Effector memory CD4-positive, alpha-beta T cell (primary cell): ENCODE measurements at places on chromosomes 5 and 9.

- no peak for DNase-seq
Observed at GRCh38 chr9:137070906-137071275, 534 bp upstream of the SAPCD2 start.

DNA sequence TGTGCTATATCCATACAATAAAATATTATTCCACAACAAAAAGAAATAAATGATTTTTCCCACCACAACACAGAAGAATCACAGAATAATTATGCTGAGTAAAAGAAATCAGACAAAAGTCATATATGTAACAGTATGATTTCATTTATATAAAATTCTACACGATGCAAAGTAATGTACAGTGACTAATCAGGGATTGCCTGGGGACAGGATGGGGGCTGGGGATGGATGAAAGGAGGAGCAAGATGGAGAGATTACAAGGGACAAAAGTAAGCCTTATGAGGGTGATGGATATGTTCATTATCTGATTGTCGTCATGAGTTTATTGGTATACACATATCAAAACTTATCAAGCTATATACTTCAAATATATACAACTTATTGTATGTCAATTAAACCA is 154.0 kb downstream of the FBN2 start:
- DNase-seq: no peak

DNA sequence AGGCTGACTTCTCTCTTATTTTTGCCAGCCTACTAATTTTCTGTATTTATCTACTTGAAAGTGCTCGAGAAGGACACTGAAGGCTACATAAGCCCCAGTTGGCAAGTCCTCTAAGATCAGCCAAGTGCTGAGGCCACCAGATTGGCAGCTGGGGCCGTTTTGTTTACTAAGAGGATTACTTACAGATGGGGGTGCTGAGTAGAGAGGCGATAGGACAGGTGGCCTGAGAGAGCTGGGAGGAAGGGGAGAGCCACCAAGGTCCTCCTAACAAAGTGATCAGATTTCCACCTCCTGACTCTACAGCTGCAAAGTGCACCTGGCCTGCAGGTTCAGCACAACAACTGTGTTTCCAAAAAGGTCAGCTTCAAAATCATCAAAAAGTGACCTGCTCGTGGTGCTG is 32.9 kb downstream of the FRMD3 start:
- DNase-seq: no peak

DNA sequence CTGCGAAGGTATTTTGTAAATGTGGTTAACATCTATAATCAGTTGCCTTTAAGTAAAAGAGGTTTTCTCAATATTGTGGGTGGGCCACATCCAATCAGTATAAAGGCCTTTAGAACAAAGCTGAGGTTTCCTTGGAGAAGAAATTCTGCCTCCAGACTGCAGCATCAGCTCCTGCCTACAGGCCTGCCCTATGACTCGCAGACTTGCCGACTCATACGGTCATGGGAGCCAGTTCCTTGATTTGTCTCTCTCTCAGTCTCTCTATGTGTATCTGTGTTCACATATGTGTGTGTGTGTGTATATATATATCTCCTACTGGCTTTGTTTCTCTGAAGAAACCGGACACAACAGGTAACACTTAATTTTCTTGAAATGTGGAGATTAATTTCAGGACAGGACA is 45.3 kb downstream of the SLC36A1 start:
- no peak for DNase-seq

- no peak for DNase-seq
Observed at GRCh38 chr9:106312906-106313305, 550.1 kb upstream of the ZNF462 start.

- DNase-seq: no peak
Observed at GRCh38 chr9:69044240-69045219, 9.0 kb downstream of the FXN start.

GRCh38 chr5:102819634-102820033 is 64.5 kb downstream of the PAM start:
- DNase-seq: no peak

DNA sequence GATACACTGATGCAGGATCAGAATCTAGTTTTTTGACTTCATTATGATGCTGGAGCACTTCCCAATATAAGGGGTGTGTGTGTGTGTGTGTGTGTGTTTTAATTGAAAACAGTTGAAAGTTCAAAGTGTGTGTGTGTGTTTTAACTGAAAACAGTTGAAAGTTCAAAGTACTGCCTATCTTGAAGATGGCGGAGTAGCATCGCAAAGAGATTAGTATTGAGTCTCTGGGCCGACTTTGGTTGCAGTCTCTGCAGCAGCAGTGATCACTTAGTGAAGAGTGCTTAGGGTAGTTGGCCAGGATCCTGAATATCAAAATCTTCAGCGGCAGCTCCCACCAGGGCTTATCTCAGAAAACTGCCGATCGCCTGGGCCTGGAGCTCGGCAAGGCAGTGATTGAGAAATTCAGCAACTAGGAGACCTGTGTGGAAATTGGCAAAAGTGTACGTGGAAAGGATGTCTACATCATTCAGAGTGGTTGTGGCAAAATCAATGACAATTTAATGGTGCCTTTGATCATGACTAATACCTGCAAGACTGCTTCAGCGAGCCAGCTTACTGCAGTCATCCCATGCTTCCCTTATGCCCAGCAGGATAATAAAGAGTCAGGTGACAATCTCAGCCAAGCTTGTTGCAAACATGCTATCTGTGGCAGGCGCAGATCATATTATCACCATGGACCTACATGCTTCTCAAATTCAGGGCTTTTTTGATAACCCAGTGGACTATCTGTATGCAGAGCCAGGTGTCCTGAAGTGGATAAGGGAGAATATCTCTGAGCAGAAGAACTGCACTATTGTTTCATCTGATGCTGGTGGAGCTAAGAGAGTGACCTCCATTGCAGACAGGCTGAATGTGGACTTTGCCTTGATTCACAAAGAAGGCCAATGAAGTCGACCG is 7.3 kb upstream of the SCAI start:
- no peak for DNase-seq

DNA sequence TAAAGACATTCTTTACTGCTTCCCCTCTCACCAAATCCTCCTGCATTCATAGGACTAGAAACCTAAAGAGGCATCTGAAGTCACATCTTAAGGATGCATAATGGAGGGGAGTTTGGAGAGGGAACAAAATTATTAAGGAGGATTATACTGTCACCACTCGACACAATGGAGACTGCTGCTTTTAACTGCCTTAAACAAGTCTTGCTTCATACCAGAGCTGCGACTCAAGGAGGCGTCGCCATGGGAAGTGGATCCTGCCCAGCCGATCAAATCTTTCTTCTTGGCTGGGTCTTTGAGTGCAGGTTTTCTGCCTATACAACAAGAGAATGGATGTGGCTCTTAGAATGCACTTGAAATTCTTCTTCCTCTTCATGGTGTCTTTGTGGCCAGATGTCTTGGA is 66.7 kb upstream of the FOXE1 start:
- no peak for DNase-seq

DNA sequence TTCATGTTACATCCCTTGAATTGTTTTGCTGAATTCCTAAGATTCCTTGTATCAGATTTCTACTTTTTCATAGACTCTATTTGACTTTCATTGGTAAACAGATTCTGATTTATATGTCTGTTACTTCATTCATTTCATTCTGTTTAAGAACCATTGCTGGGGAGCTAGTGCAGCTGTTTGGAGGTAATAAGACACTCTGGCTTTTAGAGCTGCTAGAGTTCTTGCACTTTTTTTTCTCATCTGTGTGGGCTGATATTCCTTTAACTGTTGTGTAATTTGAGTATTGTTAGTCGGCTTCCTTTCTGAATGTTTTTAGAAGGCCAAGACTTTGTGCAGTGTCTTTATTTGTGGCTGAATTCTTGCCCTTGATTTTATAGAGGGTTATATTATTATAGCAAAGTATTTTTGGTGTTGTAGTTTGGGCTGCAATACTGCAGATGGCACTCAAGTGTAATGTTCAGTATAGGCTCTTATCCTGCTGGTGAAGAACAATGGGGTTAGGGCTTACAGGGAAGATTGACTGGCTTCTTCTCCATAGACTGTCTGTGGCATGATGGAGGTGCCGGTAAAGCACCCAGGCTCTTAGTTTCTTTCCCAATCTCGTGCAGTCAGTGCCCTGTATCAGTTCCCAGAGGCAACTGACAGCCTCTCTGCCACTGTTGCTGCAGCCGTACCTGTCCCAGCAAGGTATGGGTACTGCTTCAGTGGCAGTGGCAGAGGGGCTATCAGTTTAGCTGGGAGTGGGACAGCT is 162.2 kb downstream of the OXCT1 start:
- DNase-seq: no peak

GRCh38 chr5:168607946-168608345 is 28.8 kb upstream of the PANK3 start:
- DNase-seq: no peak

DNA sequence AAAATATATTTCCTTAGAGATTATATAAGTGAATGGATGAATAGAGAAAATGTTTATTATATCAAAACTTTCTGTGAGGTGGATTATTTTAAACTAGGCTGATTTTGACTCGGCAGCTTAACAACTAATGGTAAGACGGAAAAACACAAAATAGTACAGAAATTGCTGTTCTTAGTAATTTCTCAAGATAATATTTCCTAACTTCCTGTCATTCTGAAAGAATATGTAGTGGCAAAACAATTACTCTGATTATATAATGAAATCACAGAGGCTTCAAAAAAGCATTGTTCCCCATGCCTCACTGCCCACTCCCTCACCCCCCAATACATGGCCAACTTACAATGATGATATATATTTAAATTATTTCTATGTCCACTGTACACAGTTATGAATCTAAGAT is 85.4 kb downstream of the YTHDC2 start:
- no peak for DNase-seq

GRCh38 chr5:68049053-68049713 is 166.4 kb upstream of the PIK3R1 start:
- DNase-seq: no peak
